ENCODE measurements at places on chromosomes 3 and 15.

GRCh38 chr3:136207489-136208115 lies 11.5 kb upstream of the MSL2 start:
- DNase-seq = no peak

- DNase-seq = no peak
Observed at GRCh38 chr3:123476967-123477750, 28.3 kb upstream of the ADCY5 start.

DNA sequence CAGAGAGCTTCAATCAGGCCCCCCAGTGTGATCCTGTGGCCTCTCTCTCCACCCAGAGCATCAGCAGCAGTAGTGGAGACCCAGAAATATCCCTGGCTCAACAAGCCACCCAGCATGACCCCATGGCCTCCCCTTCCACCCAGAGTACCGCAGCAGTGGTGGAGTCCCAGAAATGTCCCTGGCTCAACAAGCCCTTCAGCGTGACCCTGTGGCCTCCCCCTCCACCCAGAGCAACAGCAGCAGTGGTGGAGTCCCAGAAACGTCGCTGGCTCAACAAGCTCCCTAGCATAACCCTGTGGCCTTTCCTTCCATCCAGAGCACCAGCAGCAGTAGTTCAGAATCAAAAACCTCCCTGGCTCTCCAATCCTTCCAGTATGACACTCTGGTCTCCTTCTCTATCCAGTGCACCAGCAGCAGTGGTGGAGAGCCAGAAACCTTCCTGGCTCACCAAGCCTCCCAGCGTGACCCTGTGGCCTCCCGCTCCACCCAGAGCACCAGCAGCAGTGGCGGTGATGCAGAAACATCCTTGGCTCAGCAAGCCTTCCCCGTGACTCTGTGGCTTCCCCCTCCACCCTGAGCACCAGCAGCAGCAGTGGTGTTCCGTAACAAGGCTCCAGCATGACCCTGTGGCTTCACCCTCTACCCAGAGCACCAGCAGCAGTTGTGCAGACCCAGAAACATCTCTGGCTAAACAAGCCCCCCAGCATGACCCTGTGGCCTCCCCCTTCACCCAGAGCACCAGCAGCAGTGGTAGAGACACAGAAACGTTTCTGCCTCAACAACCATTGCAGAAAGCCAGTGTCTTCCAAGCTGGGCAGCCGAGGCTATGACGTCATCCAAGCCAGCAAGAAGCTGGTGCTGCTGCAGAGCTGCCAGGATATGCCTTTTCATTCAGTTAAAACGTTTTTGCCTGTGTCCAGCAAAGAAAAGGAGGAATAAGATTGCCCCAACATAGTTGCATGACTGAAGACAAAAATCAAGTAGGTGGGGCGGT lies 61.3 kb upstream of the TAMM41 start:
- no peak for DNase-seq

- no peak for DNase-seq
Observed at GRCh38 chr3:15438983-15439382, 11.6 kb downstream of the EAF1 start.

DNA sequence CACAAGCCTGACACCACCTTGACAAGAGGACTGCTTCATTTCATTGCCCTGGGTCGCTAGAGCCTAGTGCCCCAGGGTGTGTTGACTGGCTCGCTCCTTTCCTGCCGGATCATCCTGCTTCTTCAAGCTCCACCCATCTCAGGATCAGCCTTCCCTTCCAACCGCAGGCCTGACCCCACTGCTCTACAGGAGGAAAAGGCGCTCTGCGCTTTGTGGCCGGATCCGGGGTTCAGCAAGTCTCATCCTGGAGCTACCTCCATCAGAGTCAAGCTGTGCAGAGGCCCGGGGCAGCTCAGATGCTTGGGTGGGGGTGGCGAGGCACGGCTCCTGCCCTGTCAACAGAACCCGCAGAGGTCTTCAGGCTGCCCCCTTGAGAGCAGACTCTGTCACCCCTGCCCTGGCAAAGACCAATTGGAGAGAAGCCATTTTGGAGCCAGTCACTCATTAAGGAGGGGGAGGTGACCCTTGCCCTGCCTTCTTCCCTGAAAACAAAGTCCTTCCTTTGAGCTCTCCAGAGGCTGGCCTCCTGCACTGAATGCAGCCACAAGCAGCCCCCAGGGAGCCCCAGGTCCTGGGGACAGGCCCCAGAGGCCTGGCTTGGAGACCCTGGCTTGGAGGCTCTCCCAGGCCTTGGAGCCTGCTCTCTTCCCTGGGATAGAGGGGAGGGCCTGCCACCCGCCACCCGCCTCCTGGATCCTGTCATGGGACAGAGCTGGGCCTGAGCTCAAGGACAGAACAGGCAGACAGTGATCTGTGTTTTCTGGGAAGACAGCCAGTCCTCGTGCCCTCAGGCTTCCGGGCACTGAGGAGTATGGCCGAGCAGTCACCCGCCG lies 80.3 kb downstream of the CPN2 start:
- no peak for DNase-seq

- no peak for DNase-seq
Observed at GRCh38 chr15:80875568-80876347, 96.6 kb downstream of the CEMIP start.

GRCh38 chr3:158158969-158159368 lies 49.1 kb downstream of the RSRC1 start:
- no peak for DNase-seq

GRCh38 chr3:126517291-126517951 lies at the start of gene UROC1:
TSS of gene UROC1 (minus strand) at chr3:126517773. CDS start at chr3:126517719, 54 bp downstream.
- DNase-seq = no peak

DNA sequence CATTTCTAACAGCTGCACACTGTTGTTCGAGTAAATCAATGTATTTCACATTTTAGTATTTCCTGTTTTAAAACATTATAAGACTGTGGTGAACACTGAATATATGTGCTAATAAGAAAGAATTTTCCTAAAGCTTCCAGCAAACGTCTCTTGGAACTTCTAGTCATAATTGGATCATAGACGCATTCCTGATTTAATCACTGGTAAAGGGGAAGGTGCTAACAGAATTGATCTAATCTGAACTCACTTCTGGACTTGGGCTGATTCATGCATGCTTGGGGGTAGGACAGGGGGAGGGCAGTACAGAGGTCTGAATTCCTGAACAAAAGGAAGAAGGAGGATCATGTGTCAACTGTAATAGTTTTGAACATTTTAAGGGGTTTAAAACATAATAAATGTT lies 7.3 kb upstream of the LEKR1 start:
- DNase-seq = no peak
